ENCODE measurements at places on chromosomes 12 and 14. TPM values are rescaled to one million over a fixed set of nuclear protein-coding genes. Genes with fewer than 3 reads are reported as not detected.

DNA sequence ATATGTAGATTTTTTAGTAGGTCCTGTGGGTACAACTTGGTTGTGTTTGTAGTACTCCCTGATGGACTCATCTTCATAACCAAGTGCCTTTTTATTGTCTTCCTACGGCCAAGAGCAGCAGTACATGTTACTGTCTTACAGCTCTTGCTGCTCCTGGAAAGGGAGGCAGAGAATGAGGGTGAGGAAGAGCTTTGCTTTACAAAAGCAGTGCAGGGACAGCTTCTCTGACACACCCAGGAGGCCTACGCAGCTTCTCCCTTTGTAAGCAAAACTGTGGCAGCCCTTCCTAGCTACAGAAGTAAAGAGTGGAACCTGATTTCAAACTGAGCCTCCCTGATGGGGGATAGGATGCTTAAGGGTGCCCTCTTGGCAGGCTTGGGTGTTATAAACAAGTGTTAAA is 18.6 kb downstream of the MYRFL start:
- no peak for DNase-seq
- H3K36me3 ChIP-seq = no peaks in the 10 kb centered on the region
- H3K27ac ChIP-seq = no peak overlapping the region
- H3K4me1 ChIP-seq = no peaks in the 10 kb centered on the region
- no peaks in the 10 kb centered on the region for H3K27me3 ChIP-seq

GRCh38 chr12:46743456-46743855 is 82.3 kb downstream of the SLC38A4 start:
- no peaks in the 10 kb centered on the region for H3K27me3 ChIP-seq
- H3K4me3 ChIP-seq = no peak overlapping the region
- no peaks in the 10 kb centered on the region for H3K36me3 ChIP-seq
- no peaks in the 10 kb centered on the region for H3K4me1 ChIP-seq
- no peak overlapping the region for H3K27ac ChIP-seq

The PCBP2 gene
- total RNA-seq = 354 TPM

The TMPRSS12 gene
- total RNA-seq = not detected

- H3K27ac ChIP-seq = no peak overlapping the region
- no peak overlapping the region for H3K4me3 ChIP-seq
- no peaks in the 10 kb centered on the region for H3K27me3 ChIP-seq
- H3K4me1 ChIP-seq = no peaks in the 10 kb centered on the region
These were observed 270.7 kb upstream of the GARIN2 start for GRCh38 chr14:66918527-66918926.

DNA sequence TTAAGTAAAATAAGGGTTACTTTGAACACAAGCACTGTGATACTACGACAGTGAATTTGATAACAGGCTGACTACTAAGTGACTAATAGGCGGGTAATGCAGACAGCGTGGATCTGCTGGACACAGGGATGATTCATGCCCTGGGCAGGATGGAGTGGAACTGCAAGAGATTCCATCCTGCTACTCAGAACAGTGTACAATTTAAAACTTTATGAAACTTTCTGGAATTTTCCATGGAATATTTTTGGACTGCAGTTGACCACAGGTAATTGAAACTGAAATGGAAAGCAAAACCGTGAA is 46.0 kb downstream of the YEATS4 start:
- H3K4me3 ChIP-seq = no peak overlapping the region
- no peaks in the 10 kb centered on the region for H3K4me1 ChIP-seq
- no peaks in the 10 kb centered on the region for H3K36me3 ChIP-seq
- DNase-seq = no peak
